ENCODE measurements at places on chromosomes 7 and 10.

DNA sequence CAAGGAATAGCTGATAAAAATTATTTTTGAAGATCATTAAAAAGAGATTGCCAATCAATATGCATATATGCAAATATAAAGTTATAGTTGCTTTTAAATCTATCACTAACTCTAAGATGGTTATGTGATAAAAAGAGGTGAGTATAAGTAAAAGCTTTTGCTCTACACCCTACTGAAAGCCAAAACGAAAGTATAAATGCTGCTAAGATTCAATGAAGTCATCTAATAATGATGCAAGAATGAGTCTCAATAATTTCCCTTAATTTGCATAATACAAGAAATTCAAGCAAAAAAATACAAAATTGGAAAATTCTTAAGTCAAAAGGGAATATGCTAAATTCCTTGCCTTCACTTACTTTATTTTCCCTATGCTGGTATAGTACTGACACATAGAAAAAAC, 75.2 kb downstream of the WAPL start:
- DNase-seq = no peak

DNA sequence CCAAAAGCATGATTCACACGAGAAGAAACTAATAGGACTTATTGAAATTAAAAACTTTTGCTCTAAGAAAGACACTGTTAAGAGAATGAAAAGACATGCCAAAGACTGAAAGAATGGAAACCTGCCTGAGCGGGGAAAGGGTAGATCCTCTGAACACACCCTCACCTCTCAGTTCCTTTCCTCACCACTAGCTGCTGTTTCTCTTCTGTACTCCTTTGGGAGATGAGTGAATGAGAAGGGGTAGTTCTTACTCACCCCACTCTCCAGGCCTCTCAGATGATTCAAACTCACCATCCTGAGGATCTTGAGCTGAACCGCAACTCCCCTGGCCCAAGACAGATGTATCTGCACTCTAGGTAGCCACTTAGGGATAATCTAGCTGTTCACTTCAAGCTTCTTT, 41.9 kb downstream of the IQUB start:
- DNase-seq = no peak

DNA sequence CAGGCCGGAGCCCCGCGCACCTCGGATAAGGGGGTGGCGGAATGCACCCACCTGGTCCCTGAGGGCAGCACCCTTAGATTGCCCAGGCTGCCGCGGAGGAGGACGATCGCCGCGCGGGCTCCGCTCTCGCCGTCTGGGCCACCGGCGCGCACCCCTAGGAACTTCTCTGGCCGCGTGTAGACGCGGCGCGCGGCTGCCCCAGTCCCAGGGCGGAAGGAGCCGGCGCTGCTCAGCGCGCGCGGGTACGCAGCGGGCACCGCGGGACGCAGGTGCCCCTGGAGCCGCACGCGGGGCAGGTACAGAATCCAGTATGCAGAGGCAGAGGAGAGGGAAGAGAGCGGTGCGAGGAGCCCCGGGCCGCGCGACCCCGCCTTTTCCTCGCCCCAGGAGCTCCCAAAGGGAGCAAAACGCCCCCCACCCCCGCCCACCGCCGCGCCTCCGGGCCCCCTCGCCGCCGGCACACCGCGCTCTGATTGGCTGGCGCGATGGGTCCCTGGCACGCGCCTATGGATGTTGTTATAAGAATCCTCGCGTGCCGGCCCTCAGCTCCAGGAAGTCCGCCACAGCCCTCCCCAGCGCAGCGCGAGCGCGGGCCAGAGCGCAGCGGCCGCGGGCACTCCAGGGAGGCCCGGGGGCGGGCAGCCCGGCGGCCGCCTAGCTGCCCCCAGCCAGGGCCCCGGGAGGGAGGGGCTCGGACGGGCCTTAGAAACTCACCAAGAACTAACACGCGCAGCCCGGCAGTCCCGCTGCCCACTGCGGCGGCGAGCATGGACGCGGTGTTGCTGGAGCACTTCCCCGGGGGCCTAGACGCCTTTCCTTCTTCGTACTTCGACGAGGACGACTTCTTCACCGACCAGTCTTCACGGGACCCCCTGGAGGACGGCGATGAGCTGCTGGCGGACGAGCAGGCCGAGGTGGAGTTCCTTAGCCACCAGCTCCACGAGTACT, at the start of gene PTF1A:
PTF1A (plus strand) TSS at position 549 of the 948 bp plus-strand sequence; CDS start at position 768, 219 bp downstream.
- no peak for DNase-seq

GRCh38 chr7:45003789-45004188, 3.8 kb downstream of the CCM2 start:
- no peak for DNase-seq

DNA sequence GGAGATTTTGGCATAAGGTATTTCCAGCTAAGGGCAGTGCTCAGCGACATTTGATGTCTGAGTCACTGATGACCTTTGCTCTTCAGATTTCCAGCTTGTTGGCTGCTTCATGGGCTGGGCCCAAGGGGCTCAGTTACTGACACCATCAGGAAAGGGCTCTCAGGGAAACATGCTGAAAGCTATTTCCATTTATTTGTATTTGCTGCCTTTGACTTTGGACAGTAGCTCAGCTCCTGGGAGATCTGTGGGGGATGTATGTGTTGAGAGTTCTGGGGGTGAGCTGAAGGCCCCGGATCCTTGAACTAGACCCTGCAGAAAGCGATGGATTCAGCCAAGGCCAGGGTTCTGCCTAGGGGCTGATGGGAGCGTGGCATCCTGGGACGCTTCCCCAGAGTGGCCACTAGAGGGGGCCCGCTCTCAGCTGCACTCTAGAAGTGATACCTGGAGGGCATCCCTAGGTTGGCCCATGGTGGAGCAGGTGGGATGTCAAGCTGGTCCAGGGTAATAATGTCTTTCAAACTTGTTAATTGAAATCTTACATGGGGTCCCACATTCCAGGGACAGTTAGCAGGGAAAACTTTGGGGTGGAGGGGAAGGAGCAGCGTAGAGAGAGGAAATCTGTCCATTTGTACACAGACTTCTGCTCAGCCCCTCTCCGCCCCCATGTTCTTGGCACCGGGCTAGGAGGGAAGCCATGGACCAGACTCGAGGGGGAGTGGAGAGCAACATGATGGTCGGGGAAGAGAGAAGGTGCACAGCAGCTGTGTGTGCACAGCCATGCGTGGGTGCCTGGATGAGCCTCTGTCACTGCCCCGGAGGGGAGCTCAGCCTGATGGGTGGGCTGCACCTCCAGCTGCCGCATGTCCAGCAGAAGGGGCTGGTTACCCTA, 3.0 kb upstream of the BTBD16 start:
- no peak for DNase-seq

DNA sequence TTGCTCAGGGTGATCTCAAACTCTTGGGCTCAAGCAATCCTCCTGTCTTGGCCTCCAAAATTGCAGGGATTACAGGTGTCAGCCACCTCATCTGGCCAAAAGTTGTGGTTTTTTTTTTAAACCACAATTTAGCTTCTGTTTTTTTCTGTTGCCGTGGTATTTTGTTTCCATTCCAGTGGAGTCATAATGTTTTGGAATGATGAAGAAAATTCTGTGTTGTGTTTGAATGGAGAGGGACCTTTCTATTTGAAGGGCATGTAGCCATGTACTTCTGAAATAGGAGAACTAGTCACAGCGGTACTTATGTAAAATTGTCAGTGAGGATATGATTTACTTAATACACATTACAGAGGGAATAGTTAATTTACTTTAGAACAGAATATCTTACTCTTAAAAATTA, 201.3 kb downstream of the ARL4A start:
- DNase-seq = no peak

- DNase-seq = no peak
Observed at GRCh38 chr7:94997547-94997946, 90.2 kb downstream of the PPP1R9A start.

DNA sequence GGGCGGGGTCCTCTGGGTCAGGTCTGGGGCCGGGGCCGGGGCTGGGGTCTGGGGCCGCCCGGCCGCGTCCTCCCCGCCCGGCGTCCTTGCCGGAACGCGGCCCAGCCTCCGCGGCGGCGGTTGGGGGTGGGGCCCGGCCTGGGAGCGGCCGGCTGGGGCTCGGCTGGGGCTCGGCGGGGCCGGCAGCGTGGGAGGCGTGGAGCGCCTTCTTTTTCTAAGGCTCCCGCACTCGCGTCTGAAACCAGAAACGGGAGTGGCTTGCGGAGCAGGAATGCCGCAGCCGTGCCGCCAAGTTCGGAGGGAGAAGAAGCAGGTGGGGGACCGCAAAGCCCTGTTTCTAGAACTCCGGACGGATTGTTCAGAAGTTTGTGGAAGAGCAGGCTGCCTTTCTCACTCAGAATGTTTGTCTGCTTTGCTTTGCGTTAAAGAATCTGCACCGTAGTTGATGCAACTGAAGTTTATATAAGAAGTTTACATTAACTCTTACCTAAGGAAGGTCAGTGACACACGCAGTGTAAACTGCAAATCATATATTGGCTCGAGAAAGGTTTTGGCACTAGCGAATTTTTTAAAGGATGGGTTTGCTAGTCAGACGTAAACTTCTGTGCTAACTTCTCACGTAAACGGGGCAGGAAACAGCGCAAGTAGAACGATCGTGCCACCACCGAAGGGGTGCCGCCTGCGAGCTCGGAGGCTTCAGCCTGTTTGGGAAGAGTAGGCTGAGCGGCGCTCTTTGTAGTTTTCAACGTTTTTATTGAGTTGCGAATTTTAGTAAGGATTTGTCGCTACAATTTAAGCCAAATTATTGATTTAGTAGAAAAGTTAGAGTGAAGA, 729 bp downstream of the DNAJB6 start:
- no peak for DNase-seq

GRCh38 chr7:134355927-134356326, 39.2 kb upstream of the SLC35B4 start:
- DNase-seq = no peak

DNA sequence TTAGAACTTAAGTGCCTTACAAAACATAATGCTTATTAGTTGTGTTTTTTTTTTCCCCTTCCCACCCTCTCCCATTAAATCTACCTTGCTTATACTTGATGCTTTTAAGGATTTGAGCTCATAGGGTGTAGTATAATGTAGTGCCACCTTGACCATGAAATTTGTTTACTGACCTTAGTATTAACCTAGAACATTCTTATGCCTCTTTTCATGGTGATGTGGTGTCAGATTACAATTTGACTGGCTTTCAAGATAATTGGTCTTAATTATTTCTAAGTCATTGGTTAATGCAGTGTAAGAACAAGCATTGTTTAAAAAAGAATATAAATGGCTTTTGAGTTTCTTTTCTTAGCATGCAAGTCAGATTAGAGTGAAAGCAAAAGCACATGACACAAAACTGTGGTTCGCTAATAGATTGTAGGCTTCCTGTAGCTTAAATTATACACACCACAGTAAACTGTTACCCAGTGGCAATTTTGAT, 61.8 kb downstream of the ADD3 start:
- no peak for DNase-seq

- DNase-seq = no peak
Observed at GRCh38 chr7:15832996-15833395, 146.5 kb upstream of the MEOX2 start.

- no peak for DNase-seq
Observed at GRCh38 chr7:45054442-45054841, 34.3 kb downstream of the NACAD start.

DNA sequence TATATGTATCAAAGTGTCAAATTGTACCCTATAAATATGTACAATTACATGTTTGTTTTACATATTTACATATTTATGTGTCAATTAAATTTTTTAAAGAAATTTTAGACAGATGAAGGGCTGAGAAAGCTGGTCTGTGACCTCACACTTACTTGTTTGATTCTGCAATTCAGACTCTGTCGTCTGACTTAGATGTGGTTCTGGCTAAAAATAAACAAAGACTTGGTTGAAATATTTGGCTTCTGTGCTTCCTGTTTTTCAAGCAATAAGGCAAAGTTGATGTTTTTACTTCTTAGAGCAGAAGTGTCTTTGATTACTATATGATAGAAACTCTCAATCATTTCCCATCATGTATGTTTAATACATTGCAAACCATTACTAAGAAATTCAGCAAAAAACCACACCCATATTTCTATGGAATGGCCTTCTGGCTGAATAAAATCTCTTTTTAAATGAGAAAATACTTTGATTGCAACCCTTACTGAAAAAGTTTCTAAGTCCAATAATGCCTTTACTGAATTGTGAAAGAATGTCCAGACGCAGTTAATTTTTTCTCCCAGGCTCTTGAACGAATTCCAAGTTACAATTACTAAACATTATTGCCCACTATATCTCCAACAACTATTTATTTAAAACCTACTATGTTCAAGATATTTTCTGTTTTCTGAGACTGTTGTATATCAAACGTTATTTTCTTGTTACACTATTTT, 59.5 kb upstream of the PRKG1 start:
- no peak for DNase-seq

DNA sequence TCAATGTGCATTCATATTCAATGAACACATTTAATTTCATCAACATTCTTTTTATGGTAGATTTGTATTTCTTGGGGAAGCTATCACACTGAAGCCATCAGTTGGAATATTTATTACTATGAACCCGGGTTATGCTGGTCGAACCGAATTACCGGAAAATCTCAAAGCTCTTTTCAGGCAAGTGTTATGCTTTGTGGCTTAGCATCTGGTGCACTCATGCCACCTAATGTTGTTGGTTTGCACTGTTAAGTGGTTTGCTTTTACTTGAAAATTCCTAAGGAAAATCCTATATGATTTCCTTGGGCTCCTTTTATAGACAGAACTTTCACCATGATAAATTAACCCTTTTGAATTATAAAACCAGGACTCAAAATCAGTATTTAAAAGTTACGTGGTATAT, 147.9 kb downstream of the DNAH11 start:
- DNase-seq = no peak

- no peak for DNase-seq
Observed at GRCh38 chr7:35869810-35870209, 69.0 kb downstream of the SEPTIN7 start.

DNA sequence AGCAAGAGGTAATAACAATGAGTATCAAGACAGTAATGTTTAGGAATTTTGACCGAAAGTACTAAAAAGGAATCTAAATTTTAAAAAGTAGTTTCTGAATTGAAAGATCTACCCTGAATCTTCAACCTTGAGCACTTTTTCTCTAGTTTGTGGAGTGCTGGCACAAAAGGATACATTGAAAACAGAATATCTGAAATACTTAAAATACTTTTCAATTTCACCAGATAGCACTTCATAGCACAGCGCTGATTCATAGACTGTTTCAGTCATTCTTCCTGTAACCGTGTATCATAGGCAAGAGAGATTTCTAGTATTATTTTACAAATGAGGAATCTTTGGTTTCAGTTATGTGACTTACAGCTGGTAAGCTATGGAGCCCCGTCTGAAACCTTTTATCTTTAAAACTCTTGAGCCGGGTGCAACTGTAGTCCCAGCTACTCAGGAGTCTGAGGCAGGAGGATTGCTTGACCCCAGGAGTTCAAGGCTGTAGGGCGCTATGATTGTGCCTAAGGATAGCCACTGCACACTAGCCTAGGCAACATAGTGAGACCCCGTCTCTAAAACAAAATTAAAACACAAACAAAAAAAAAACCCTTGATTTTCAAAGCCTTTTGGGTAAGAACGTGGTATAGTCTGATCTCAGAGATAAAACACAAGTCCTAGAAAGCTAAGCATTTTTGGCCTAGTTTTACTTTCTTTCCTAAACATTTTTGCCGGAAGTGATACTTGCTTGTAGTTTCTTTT, 35.1 kb downstream of the FHIP2A start:
- no peak for DNase-seq

DNA sequence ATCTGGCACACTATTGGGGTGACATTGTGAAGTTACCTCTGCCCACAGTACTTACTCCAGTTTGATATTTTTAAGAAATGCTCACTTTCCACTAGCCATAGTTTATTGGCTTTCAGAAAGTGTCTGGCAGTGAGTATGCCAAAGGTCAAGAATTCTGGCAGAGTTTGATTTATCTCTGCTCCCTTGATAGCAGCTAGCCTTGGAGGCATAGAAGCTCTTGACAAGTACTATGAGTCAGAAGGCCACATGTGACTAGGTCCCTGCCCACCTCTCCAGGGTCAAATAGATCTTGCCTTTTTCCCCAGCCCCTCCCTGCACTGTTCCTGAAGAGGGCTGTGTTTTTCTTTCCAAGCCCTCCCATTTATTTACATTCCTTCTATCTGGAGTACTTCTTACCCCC, 202.2 kb downstream of the AUTS2 start:
- no peak for DNase-seq
